ENCODE measurements at places on chromosomes 16 and 17.

DNA sequence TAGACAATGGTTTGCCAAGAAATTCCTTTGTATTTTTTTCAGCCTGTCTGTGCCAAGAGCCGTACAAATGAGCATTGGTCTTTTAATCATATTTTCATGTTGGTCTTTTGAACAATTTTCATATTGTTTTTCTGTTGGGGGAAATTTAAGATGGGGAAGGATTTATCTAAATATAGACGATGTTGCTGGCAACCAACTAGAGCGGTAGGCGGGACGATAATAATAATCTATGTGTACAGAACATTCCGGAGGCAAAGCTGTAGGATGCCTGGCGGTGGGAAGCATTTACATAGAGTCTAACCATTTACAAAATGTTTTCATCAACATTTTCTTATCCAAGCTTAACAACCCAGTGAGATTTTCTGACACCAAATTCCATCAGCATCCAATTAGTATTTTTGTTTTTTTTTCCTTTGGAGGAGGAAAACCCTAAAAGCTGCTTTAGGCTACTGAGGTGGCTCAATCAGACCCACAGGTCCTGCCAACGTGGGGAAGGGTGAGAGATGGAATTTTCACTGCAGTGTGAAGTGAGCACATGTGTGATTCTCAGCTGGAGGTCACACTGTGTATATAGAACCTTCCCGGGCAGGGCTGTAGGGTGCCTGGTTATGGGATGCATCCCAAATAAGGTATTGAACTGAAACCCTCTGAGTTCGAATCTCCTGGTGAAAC is 11.7 kb upstream of the SEC14L1 start:
- DNase-seq: no peak

DNA sequence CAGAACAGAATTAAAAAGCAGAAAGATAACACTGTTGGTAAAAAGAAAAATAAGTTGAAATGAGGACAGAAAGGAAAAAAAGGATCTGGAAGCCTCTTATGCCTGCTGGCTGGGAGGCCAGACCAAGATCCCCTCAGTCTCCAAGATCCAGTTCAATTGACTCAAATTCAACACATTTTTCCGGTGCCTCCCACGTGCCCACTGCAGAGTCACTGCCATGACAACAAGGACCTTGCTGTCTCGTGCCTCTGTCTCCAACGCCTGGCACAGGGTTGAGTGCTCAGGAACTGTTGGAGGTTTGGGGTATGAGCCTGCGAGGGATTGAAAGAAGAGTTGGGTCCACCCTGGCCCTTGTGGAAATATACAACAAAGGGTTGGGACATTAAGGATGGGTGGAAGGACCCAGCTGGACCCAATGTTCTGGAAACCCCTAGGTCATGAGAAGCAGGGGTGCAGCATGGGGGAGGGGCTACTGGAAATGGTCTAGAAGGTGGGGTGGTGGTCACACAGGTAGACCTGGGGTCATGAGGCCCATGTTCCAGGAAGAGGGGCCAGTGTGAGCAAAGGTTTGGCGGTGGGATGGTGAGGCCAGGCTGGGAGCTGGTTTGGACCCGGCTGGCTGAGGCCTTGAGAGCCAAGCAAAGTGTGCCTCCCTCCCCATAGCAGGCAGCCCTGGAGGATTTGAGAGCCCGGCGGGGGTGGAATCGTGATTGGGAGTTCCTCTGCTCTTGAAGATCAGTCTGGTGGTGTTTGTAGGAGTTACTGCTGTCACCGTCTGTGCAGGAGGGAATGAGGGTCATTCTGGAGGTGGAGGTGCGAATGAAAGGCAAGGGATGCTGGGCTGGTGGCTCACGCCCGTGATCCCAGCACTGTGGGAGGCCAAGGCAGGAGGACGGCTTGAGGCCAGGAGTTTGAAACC is 1.3 kb downstream of the IL34 start:
- DNase-seq: no peak

GRCh38 chr17:74326506-74326905 is 480 bp downstream of the KIF19 start:
- DNase-seq: no peak

- DNase-seq: no peak
These were observed 30.6 kb downstream of the CHD9 start for GRCh38 chr16:53085369-53085843.

DNA sequence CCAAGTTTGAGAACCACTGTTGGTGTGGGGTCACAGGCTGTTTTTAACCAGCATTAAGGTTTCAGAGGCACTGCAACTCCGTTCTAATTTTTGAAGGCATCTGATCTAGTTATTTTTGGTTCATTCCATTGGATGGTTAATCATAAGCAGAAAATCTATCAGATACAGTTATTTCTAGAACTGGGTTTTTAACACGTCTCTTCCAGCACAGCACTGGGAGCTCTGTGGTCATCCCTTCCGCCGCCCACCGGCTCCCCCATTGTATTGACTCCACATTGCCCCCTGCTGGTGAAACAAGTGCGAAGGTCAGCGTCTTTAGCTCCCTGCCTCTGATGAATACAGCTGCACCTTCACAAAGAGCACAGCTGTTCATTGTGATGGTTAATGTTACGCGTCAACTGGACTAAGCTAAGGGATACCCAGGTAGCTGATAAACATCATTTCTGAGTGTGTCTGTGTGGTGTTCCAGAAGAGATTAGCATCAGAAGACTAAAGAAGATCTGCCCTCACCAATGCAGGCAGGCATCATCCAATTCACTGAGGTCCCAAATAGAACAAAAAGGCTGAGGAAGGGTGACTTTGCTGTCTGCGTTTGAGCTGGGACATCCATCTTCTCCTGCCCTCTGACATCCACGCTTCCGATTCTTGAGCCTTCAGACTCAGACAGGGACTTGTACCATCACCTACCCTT is 8.5 kb downstream of the CCL18 start:
- DNase-seq: no peak

DNA sequence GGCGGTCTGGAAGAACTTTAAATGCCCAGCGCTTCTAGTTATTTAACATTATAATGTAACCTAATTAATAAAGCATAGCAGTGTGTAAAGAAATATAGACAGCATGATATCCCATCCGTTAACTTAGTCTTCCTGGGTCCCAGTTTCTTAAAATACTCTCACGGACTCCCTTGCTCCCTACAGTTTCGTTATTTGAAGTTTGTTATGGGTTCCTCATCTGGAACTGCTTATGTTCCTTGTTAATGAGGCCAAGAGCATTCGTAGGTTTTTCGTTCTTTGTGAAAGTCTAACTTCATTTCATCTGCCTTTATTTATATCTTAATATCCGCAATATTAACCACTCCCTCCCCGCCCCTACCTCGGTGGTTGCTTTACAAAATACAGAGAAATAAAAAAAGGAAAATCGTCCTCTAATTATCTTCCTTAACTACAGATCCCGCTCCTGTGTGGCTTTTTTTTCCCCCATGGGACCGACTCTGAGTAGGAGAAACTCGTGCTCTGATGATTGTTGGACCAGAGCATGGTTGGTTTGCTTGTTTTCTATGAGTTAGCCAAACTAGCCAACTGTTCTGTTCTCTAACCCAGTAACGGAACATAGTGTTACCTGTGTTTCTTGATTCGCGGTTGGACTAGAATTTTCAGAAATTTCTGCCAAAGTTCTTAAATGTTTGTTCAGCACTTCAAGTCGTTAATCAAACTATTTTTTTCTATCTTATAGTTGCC is 863 bp downstream of the ADPRM start:
- no peak for DNase-seq

GRCh38 chr17:27323538-27324215 is 29.8 kb downstream of the WSB1 start:
- peak; percentile 35 for DNase-seq

- DNase-seq: no peak
These were observed 82.4 kb upstream of the TOX3 start for GRCh38 chr16:52629296-52629695.

DNA sequence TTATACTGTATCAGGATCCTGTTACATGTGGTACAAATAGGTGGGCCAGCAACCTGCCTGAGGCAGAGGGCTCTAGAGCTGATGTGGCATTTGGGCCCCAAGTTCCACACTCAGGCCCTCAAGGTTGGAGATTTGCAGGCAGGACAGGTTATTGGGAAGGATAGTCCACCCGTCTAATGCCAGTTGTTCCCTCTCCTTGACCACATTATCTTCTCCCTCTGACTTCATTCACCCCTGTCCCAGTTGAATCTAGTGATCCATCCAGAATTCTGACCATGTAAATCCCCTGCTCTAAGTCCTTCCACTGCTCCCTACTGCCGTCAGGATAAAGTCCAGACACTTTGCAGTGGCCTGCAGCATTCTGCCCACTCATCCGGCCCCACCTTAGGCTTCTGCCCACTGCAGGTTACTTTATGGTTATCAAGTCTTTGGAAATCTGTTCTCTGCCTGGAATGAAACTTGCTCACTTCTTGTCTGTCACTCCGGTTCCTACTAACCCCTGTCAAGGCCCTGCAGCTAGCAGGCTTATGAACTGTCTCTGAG is 1.9 kb upstream of the NFATC3 start:
- DNase-seq: no peak

DNA sequence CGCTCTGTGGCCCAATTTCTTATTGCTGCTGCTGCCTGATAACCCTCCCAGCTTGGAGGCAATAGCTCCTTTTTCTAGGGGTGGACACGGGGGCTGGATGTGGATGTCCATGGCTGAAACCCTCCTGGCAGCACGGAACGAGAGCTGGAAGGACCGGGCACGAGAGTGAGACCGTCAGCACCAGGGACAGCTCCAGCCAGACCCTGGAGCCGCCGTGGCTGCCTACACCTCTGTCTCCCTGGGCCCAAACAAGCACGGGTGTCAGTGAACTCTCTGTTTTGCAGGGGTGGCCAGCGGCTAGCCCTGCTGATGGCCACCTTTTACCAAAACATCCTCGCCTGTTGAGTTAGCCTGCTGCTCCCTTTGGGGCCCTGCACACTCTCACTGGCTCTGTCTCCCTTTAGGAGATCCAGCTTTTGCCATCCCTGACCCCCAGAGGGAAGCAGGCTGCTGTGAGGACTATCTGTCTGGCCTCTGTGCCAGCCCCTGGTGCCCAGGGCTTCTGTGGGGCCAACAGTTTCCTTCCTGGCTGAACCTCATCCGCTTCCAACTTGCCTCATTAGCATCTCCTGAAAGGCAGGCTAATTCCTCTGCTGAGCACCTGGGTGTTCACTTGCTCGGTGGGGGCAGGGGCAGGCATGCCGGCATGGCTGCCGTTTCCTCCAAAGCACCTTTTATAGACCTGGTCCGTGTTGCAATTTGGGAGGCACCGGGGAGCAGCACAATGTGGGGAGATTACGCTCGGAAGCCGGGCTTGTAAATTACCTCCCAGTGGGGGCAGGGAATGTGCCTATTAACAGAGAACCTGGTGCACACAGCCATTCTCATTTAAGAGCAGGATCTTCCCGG is 118.1 kb downstream of the ENGASE start:
- no peak for DNase-seq

- DNase-seq: no peak
These were observed 1.7 kb upstream of the COASY start for GRCh38 chr17:42560246-42560645.

- no peak for DNase-seq
These were observed 147.5 kb upstream of the GSE1 start for GRCh38 chr16:85465328-85466303.

DNA sequence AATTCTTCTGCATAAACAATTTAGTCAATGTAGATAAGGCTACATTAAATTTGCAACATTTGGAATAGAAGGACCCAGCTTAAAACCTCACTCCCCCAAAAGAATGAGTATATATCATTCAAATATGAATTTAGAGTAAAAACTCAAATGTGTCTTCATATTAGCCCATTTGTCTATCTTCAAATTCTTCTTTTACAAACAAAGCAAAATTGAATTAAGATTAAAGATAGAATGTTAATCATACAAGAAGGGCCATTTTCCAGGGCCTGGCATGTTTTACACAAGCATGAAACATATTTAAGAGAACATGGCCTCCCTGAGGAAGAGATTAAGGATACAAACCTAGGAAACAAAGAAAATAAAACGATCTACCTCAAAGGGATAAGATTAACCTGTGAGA is 8.4 kb downstream of the TOX3 start:
- no peak for DNase-seq

DNA sequence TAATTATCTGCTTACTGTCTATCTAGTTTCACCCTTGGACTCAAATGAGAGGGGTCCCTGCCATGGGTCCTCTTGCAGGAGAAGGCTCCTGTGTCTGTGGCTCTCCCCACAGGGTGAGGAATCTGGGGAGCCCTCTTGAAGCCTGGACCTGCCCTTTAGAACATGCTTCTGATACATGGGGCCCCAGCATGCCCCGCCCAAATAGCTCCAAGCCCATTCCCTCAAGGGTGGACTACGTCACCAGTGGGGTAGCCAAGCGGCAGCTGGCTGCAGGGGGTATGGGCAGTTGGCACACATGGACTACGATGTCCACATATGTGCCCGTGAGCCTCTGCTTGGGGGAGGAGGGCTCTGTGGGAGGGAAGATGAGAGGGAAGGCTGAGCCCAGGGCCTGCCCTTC is 39.3 kb downstream of the ARHGAP27 start:
- DNase-seq: no peak

- DNase-seq: no peak
These were observed 28.9 kb downstream of the TMEM11 start for GRCh38 chr17:21185061-21185460.

- no peak for DNase-seq
These were observed 67.3 kb downstream of the ANKRD11 start for GRCh38 chr16:89422905-89423630.

DNA sequence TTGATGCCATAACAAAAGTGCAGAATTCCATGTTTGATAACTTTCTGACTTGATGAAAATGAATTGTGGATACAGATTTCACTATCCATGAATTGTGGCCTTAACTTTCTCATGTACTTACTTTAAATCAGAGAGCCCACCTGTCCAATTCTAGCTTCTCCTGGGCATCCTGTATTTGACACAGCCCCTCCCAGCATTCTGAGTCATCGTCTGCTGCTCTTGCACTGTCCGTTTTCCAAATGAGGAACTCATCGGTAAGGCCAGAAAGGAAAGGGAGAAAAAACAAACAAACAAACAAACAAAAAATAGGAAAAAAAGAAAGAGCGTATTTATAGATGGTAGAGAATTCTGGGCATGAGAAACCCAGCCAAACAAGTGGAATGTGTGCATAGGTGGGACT is 361.6 kb downstream of the WWOX start:
- no peak for DNase-seq

DNA sequence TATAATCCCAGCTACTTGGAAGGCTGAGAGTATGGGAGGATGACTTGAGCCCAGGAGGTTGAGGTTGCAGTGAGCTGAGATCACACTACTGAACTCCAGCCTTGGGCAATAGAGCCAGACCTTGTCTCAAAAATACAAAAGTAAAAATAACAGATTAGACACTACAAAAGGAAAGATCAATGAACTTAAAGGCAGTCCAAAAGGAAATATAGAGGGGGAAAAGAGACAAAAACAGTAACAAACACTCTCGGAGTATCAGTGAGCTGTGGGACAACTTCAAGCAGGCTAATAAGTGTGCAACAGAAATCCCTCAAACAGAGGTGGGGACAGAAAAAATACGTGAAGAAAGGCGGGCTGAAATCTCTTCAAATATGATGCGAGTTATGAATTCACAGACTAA is 58.8 kb downstream of the CPPED1 start:
- no peak for DNase-seq

DNA sequence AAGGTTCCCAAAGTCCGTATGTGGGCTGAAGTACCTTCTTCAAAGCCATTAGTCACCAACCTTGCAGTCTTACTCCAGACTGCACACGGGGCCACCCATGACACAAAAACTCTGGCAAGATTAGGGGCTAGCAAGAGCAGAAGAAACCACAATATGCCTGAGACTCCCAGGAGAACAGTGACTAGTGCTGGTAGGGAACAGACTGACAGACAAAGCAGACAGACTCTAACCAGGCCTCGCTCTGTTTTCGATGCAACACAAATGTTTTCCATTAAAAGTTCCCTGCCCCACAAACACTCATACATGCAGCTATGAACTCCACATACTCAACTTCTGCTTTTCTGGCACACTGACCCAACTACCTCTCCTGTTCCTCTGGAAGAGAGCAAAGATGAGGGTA is 102.2 kb downstream of the HIC1 start:
- no peak for DNase-seq

All from NCI-H748 treated with DMSO at 0.1 percent for 48 hours (cell line).